ENCODE measurements at places on chromosomes 13 and 19. TPM values are rescaled to one million over a fixed set of nuclear protein-coding genes. Genes with fewer than 3 reads are reported as not detected.

The ZNF470 gene
- polyA plus RNA-seq, result 19.3 TPM

The CADM4 gene
- 325 TPM for polyA plus RNA-seq

The TDRD12 gene
- polyA plus RNA-seq, result 0.93 TPM

The TMEM59L gene
- polyA plus RNA-seq, result 307 TPM

The KLK14 gene
- 1.9 TPM for polyA plus RNA-seq

The GAMT gene
- 81.2 TPM for polyA plus RNA-seq

The IGFL1 gene
- polyA plus RNA-seq, result not detected

The GFY gene
- 0.54 TPM for polyA plus RNA-seq

The CGB3 gene
- polyA plus RNA-seq, result 0.73 TPM

The ZNF723 gene
- 0.20 TPM for polyA plus RNA-seq

The RNF225 gene
- not detected for polyA plus RNA-seq

The RFPL4A gene
- polyA plus RNA-seq, result not detected

The SELENOV gene
- 0.54 TPM for polyA plus RNA-seq

The DEDD2 gene
- polyA plus RNA-seq, result 27.8 TPM

The CA11 gene
- 53.6 TPM for polyA plus RNA-seq

The MBD3L3 gene
- not detected for polyA plus RNA-seq

The KLK5 gene
- 2.5 TPM for polyA plus RNA-seq

The ZNF136 gene
- polyA plus RNA-seq, result 15.3 TPM

The SULT2B1 gene
- 0.48 TPM for polyA plus RNA-seq

The KCNN1 gene
- polyA plus RNA-seq, result 40.3 TPM

The KLK6 gene
- 15.4 TPM for polyA plus RNA-seq

The CD70 gene
- not detected for polyA plus RNA-seq

The HNRNPUL1 gene
- 172 TPM for polyA plus RNA-seq

The ATP8B3 gene
- 1.7 TPM for polyA plus RNA-seq

All from spinal cord (tissue), 10 donors.